Left hindlimb (tissue), 1 donor: ENCODE measurements at places on chromosomes 5 and 9.

GRCh38 chr5:13574574-13574973 lies 369.9 kb downstream of the DNAH5 start:
- no peak for DNase-seq

DNA sequence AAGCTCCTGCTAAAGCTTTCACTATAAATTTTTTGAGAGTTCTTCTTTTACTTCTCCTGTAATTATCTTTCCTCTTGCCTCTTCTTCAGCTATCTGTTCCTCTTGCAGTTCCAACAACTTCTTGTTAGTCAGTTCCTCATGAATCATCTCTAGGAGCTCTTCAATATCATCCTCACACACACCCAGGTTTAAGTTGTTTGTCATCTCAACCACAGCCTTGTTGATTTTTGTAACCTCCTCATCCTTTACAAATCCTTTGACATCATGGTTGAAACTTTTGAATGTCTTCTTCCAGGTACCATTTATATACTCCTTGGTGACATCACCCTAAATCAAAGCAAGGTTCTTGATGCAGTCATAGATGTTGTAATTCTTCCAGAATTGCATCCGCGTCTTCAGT lies 106.3 kb upstream of the MAMDC2 start:
- no peak for DNase-seq

DNA sequence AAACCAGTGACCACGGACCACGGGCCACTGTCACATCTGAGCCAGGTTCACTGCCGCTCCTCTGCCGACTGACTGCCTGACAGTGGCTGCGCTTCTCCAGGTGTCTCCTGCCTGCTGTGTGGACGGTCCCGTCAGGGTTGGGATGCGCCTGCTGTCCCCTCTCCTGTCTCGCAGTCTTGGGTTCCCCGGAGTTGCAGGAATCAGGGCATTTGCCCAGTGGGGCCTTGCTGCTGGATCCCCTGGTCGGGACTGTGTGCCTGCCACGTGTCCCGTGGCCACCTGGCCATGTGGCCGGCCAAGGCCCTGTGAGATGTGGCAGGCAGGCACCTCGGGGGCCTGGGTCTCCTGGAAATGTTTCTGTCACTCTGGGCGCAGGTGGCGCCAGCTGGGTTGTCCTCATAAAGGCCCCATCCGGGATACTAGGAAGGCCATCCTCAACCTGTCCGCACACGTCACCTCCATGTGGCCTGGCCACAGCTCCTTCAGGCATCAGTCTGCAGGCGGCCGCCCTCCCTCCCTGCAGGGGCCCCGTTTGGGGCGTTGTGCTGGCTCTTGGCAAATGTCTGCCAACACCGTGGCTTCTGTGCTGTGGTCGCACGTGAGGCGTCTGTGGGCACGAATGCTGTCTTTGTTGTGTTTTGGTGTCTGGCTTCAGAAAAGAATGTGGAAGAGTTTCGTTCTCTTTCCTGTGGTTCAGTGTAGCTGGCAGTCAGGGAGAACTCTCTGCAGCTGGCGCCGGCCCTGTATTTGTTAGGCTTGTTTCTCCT lies 6.4 kb upstream of the TOR4A start:
- DNase-seq: no peak

DNA sequence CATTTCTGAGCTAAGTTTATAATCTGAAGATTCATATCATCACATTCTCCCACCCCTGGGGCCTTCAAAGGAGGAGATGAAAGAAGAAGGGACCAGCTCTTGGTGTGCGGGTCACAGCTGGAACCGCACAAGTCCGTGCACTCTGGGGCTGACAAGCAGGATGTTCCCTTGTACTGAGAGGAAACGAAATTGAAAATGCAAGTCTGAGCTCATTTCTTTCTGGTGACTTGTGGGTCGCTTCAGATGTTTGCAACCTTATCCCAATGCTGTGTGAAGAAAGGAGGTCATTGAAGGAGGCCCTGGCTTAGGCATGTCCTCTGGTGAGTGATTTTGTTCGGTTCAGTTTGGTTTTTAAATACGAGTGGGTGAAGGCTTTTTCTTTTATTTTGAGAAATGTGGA lies 59.6 kb downstream of the C9orf152 start:
- no peak for DNase-seq

GRCh38 chr5:141763541-141763940 lies 81.5 kb upstream of the ARAP3 start:
- no peak for DNase-seq

GRCh38 chr9:99011161-99011709 lies 67.5 kb downstream of the COL15A1 start:
- no peak for DNase-seq

- DNase-seq: no peak
Observed at GRCh38 chr5:15446552-15446951, 53.4 kb upstream of the FBXL7 start.

DNA sequence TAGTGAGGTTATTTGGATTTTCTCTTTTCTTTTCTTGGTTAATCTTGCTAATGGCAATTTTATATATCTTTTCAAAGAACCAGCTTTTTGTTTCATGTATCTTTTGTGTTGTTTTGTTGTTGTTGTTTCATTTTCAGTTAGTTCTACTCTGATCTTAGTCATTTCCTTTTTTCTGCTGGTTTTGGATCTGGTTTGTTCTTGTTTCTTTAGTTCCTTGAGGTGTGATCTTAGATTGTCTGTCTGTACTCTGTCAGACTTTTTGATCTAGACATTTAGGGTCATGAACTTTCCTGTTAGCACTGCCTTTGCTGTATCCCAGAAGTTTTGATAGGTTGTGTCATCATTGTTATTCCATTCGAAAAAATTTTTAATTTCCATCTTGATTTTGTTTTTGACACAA lies 399.7 kb downstream of the TLE1 start:
- DNase-seq: no peak
